ENCODE measurements at places on chromosomes 2 and 18. TPM values are rescaled to one million over a fixed set of nuclear protein-coding genes. Genes with fewer than 3 reads are reported as not detected.
A peak's percentile ranks its signal among the peaks of the same experiment; 100 is the strongest.

STPG4 gene
- polyA plus RNA-seq = 0.03 TPM

CD8A gene
- 0.18 TPM for polyA plus RNA-seq

ACVR1C gene
- 0.77 TPM for polyA plus RNA-seq

ST6GAL2 gene
- 0.01 TPM for polyA plus RNA-seq

DNA sequence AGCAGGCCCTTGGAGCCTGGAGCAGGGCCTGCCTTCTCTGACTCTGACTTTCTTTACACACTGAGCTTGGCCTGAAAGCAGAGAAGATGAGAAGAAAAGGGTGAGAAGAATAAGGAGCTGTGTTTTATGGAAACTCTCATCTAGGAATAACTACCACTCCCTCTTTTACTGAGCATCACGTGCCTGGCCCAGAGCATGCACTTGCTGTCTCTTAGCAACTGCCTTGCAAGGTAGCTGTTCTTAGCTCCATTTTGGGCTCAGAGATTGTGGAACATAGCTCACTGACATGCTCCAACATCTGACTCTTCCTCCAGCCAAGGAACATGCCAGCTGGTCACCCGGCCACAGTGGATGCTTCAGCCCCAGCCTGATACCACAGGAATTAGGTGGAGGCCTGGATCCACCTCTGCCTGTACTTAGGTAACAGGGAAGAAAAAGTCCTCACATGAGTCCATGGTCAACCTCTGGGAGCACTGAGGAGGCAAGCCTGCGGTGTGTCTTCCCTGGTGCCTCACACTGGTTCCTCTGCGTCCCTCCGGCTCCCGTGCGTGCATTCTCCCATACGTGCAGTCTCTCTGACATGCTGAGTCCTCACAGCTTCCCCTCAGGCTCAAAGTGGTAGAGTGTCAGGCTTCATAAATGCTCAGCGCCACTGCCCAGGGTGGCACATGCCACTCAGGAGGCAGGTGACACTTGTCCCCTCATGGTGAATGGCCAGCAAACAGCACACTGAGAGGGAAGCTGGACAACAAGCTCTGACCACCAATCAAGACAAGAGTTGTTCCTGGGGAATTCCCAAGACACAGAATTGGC is 35.7 kb downstream of the AMER3 start:
- no peak overlapping the region for H3K4me3 ChIP-seq
- H3K36me3 ChIP-seq = no peaks in the 10 kb centered on the region
- DNase-seq = no peak
- no peaks in the 10 kb centered on the region for H3K4me1 ChIP-seq
- no peaks in the 10 kb centered on the region for H3K27me3 ChIP-seq
- H3K27ac ChIP-seq = no peak overlapping the region

SERPINB10 gene
- polyA plus RNA-seq = not detected

GRCh38 chr2:44244135-44244871 is 31.0 kb upstream of the SLC3A1 start:
- no peaks in the 10 kb centered on the region for H3K27me3 ChIP-seq
- DNase-seq = peak; percentile 35
- peak overlapping the region; percentile 50 for H3K27ac ChIP-seq

DNA sequence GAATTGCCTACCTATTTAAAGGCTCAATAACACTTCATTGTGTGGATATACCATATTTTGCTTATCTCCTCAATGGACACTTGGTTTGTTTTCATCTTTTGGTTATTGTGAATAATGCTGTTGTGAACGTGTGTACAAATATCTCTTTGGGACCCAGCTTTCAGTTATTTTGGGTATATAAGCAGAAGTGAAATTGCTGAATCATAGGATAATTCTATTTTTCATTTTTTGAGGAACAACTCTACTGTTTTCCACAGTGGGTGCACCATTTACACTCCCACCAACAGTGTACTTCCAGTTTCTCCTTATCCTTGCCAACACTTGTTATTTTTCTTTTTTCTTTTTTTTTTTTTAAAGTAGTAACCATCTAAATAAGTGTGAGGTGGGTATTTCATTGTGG is 29.0 kb downstream of the PTPN4 start:
- H3K4me1 ChIP-seq = peaks cover 16% of the 10 kb centered on the region
- no peak overlapping the region for H3K27ac ChIP-seq
- no peaks in the 10 kb centered on the region for H3K27me3 ChIP-seq
- DNase-seq = no peak

GRCh38 chr18:9766740-9767139 is 58.6 kb downstream of the RAB31 start:
- H3K27me3 ChIP-seq = no peaks in the 10 kb centered on the region
- DNase-seq = no peak
- H3K27ac ChIP-seq = no peak overlapping the region
- no peaks in the 10 kb centered on the region for H3K4me1 ChIP-seq

TMEM37 gene
- polyA plus RNA-seq = 0.90 TPM

GRCh38 chr18:12518832-12519531 is 111.3 kb downstream of the PRELID3A start:
- H3K27ac ChIP-seq = no peak overlapping the region
- H3K36me3 ChIP-seq = no peaks in the 10 kb centered on the region
- peaks cover 13% of the 10 kb centered on the region for H3K4me1 ChIP-seq

GRCh38 chr2:160388464-160389263 is 104.9 kb downstream of the RBMS1 start:
- DNase-seq = peak; percentile 49
- no peaks in the 10 kb centered on the region for H3K27me3 ChIP-seq
- H3K27ac ChIP-seq = peak overlapping the region; percentile 79

GRCh38 chr18:70414315-70414900 is 125.6 kb downstream of the SOCS6 start:
- no peaks in the 10 kb centered on the region for H3K36me3 ChIP-seq
- H3K4me3 ChIP-seq = no peak overlapping the region
- no peaks in the 10 kb centered on the region for H3K27me3 ChIP-seq
- no peak overlapping the region for H3K27ac ChIP-seq
- peaks cover 7% of the 10 kb centered on the region for H3K4me1 ChIP-seq
- DNase-seq = no peak

DNA sequence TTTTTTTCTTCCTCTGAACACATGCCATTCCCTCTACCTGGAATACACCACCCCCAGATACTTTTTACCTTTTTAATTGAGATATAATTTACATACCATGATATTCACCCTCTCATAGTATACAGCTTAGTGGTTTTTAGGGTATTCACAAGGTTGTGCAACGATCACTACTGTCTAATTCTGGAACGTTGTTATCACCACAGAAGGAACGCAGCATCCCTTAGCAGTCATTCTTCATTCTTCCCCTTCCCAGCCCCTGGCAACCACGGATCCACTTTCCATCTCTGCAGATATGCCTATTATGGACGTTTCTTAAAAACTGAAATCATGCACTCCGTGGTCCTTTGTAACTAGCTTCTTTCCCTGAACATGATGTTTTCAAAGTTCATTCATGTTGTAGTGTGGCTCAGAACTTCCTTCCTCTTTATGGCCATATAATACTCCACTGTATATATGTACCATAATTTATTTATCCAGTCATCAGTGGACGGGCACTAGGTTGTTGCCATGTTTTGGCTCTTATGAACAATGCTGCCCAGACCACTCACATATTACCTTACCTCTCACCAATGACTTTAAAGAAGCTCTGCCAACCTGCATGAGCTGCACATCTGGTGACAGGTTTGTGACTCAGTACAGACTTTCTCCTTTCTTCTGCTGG is 168.9 kb downstream of the CTIF start:
- H3K4me3 ChIP-seq = no peak overlapping the region
- H3K36me3 ChIP-seq = no peaks in the 10 kb centered on the region
- H3K27ac ChIP-seq = no peak overlapping the region
- DNase-seq = no peak
- peaks cover 7% of the 10 kb centered on the region for H3K4me1 ChIP-seq

DNA sequence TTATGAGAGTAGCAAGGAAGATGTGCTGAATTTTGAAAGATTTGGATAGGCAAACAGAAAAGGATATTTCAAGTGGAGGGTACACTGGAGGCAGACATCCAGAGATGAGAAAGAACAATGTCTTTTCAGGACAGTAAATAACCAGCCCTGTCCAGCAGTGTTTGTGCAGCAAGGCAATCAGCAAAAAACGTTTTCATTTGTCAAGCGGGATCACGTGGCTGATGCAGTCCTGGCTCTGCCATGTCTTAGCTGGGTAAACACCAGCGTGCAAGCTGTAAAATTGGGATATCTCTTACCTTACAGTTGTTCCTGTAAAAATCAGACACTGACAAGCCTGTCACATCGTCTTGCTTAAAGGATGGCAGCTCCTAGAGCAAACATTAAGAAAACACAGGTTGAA is 67.8 kb downstream of the CWC22 start:
- H3K4me1 ChIP-seq = no peaks in the 10 kb centered on the region
- peaks cover 7% of the 10 kb centered on the region for H3K36me3 ChIP-seq
- no peaks in the 10 kb centered on the region for H3K27me3 ChIP-seq

SERPINB7 gene
- not detected for polyA plus RNA-seq

ABHD3 gene
- polyA plus RNA-seq = 9.3 TPM

DNA sequence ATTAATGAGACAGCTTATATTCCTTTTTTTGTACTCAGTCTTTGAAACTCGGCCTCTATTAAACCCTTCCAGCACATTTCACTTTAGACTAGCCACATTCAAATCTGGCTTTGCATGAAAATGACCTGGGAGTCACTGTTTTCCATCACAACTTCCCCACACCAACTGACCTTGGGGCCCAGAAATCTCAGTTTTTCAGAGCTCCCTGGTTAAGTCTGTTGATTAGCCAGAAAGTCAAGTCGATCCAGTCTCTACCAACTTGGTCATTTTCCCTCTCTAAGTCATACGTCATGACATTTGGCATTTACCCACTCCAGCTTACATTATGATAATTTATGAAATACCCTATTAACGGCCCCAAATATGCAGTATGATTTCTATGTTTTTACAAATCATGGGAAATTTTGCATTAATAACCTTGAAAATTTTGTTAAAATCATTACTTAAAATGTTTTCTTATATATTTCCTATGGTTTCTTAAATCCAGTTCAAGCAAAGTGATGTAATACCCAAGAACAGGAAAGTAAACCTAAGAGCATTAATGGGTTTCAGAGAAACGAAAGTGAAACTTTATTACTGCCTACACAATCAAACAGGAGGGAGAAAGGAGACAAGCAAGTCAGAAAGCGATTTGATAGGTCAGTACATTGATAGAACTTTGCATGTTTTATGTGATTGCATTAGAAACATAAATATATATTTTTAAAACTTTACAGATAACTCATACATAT is 77.1 kb downstream of the SPATS2L start:
- H3K36me3 ChIP-seq = no peaks in the 10 kb centered on the region
- H3K27me3 ChIP-seq = no peaks in the 10 kb centered on the region
- H3K4me3 ChIP-seq = peak overlapping the region; percentile 45
- DNase-seq = no peak
- H3K4me1 ChIP-seq = peaks cover 21% of the 10 kb centered on the region

AGAP1 gene
- 5.8 TPM for polyA plus RNA-seq

- H3K27me3 ChIP-seq = peaks cover 16% of the 10 kb centered on the region
- no peak overlapping the region for H3K4me3 ChIP-seq
- no peaks in the 10 kb centered on the region for H3K36me3 ChIP-seq
- no peaks in the 10 kb centered on the region for H3K4me1 ChIP-seq
- DNase-seq = no peak
Measured at GRCh38 chr2:239824866-239825704, 200.1 kb downstream of the NDUFA10 start.

LBX2 gene
- 0.26 TPM for polyA plus RNA-seq

- H3K27me3 ChIP-seq = no peaks in the 10 kb centered on the region
- no peak overlapping the region for H3K4me3 ChIP-seq
- no peaks in the 10 kb centered on the region for H3K36me3 ChIP-seq
- no peak for DNase-seq
- no peaks in the 10 kb centered on the region for H3K4me1 ChIP-seq
Measured at GRCh38 chr18:77700051-77700450, 450.4 kb downstream of the GALR1 start.

GRCh38 chr2:64065516-64065915 is 46.3 kb upstream of the VPS54 start:
- no peaks in the 10 kb centered on the region for H3K4me1 ChIP-seq
- H3K27ac ChIP-seq = no peak overlapping the region
- DNase-seq = no peak
- no peak overlapping the region for H3K4me3 ChIP-seq
- H3K27me3 ChIP-seq = no peaks in the 10 kb centered on the region
- no peaks in the 10 kb centered on the region for H3K36me3 ChIP-seq

GRCh38 chr2:64325852-64326577 is 127.9 kb upstream of the LGALSL start:
- no peaks in the 10 kb centered on the region for H3K27me3 ChIP-seq
- no peak overlapping the region for H3K4me3 ChIP-seq
- peaks cover 29% of the 10 kb centered on the region for H3K4me1 ChIP-seq
- H3K27ac ChIP-seq = no peak overlapping the region
- H3K36me3 ChIP-seq = no peaks in the 10 kb centered on the region
- no peak for DNase-seq

GRCh38 chr2:78999406-78999805 is 26.1 kb upstream of the REG3G start:
- H3K27me3 ChIP-seq = peaks cover 7% of the 10 kb centered on the region
- no peak overlapping the region for H3K27ac ChIP-seq
- H3K36me3 ChIP-seq = no peaks in the 10 kb centered on the region
- no peak overlapping the region for H3K4me3 ChIP-seq

DNA sequence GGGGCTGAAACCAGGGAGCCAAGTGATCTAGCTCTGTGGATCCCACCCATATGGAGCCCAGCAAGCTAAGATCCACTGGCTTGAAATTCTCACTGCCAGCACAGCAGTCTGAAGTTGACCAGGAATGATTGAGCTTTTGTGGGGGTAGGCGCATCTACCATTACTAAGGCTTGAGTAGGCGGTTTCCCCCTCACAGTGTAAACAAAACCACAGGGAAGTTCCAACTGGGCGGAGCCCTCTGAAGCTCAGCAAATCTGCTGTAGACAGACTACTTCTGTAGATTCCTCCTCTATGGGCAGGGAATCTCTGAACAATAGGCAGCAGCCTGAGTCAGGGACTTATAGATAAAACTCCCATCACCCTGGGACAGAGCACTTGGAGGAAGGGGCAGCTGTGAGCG is 96.7 kb downstream of the CCDC148 start:
- no peak overlapping the region for H3K27ac ChIP-seq
- no peaks in the 10 kb centered on the region for H3K36me3 ChIP-seq
- H3K4me3 ChIP-seq = no peak overlapping the region
- H3K4me1 ChIP-seq = no peaks in the 10 kb centered on the region
- no peaks in the 10 kb centered on the region for H3K27me3 ChIP-seq

- no peak overlapping the region for H3K27ac ChIP-seq
- no peak overlapping the region for H3K4me3 ChIP-seq
- H3K27me3 ChIP-seq = no peaks in the 10 kb centered on the region
- H3K4me1 ChIP-seq = no peaks in the 10 kb centered on the region
- H3K36me3 ChIP-seq = no peaks in the 10 kb centered on the region
Measured at GRCh38 chr2:236353594-236353942, 89.4 kb upstream of the ASB18 start.

MSTN gene
- 0.55 TPM for polyA plus RNA-seq

RAMP1 gene
- 367 TPM for polyA plus RNA-seq

FOXI3 gene
- polyA plus RNA-seq = not detected

B3GNT2 gene
- 2.6 TPM for polyA plus RNA-seq

INHBB gene
- polyA plus RNA-seq = 7.4 TPM

CCDC148 gene
- polyA plus RNA-seq = 0.10 TPM
